Glomerular endothelial cell (primary cell): ENCODE measurements at places on chromosomes 13 and 19. TPM values are rescaled to one million over a fixed set of nuclear protein-coding genes. Genes with fewer than 3 reads are reported as not detected.
A peak's percentile ranks its signal among the peaks of the same experiment; 100 is the strongest.

The N4BP2L2 gene
- total RNA-seq = 32.4 and 66.3 TPM in 2 replicates

DNA sequence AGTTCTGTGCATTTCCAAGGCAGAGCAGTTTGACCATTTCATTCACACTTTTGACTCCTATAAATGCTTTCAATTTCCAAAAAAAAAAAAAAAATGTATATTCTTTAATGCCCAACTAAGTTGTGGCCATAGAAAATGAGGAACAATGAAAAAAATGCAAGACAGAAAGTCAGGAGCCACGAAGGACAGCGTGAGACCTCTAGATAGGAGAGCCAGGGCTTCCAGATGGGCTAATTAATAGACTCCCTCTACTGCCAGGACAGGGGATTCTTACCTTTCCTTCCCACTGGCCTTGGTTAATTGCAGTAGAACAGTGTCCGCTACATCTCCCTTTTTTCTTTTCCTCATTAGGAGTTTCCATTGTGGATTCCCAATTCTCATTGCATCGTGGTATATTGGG lies 8.6 kb downstream of the FPR3 start:
- DNase-seq = no peak

GRCh38 chr19:46018729-46019251 lies 4.1 kb downstream of the PGLYRP1 start:
- DNase-seq = no peak

The PRODH2 gene
- total RNA-seq = not detected in 2 replicates

The PRRG2 gene
- total RNA-seq = 1.6 and 12.2 TPM in 2 replicates

- peak; percentile 55 for DNase-seq
These were observed 485.3 kb downstream of the SLITRK6 start for GRCh38 chr13:85313761-85314503.

DNA sequence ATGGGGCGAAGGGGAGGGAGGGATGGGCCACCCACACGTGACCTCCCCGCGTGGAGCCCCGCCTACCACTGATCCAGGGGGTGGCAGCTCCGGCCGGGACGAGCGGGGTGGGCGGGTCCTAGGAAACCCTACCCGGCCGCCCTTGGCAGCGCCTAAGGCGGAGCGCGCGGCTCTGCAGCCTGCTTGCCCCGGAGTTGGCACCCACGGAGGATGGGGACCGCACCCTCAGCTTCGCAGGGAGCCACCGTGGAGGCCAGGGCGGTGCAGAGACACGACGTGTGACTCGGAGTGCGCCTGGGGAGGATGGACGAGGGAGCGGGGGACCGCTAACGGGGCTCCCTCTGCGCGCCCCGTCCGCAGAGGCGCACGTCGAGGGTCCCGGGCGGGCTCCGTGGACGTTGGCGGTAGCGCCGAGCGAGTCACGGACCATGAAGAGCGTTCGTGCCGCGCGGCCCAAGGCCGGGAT lies at the start of gene RGS9BP:
Gene RGS9BP, plus strand, starts transcription at position 129 of the 466 bp plus-strand sequence. CDS start 416 bp downstream, outside the sequence.
- no peak for DNase-seq

- no peak for DNase-seq
These were observed 159.1 kb downstream of the LIG4 start for GRCh38 chr13:108056278-108056677.

The NLRP13 gene
- total RNA-seq = not detected in 2 replicates

The IL4I1 gene
- total RNA-seq = 20.4 and 20.6 TPM in 2 replicates

The GPC6 gene
- total RNA-seq = 11.0 and 11.3 TPM in 2 replicates

The TMPRSS9 gene
- not detected in 2 replicates for total RNA-seq

- DNase-seq = no peak
These were observed 15.4 kb downstream of the RELB start for GRCh38 chr19:45016388-45017314.

The MIA gene
- not detected in 2 replicates for total RNA-seq

- DNase-seq = peak; percentile 95
These were observed at the start of gene NECTIN2 for GRCh38 chr19:44845612-44846454. Gene NECTIN2 (plus strand): TSS chr19:44846297. CDS start chr19:44846526, 229 bp downstream.

- DNase-seq = no peak
These were observed 25.4 kb downstream of the LYL1 start for GRCh38 chr19:13077240-13077639.

The FFAR1 gene
- not detected in 2 replicates for total RNA-seq

The NLRP11 gene
- not detected in 2 replicates for total RNA-seq

DNA sequence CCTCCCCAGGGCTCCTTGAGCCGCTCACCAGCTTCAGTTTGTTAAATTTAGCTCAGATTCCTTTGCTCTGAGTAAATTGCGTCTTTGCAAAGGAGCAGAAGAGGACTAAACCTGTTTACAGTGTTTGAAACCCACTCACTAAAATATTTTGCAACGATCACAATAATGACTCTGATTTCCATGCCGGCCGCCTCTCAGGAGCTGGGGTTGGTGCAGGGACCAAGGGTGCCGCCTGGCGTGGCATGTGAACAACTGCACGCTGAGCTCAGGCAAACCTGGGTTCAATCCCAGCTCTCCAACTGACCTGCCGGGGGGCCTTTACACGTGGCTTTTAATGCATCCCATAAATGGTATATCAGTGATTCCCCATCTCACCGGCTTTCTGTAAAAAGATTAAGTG lies 68.7 kb upstream of the CACNA1A start:
- DNase-seq = no peak

DNA sequence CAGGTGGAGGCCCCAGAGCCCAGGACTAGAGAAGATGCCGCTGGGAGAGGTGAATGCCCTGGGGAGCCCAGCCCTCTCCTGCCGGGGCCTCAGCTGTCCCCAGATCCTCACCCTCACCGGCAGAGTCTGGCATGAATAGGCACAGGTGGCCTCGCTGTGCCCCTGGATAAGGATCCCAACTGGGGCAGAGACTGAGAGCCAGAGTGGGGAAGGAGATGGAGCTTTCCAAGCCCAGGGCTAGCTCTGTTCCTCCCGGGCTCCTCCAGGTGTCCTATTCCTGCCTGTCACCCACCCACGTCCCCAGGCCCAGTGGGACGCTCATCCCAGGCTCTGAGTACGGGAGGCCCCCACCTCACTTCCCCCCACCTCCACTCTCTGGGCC lies 16.5 kb downstream of the PRR36 start:
- no peak for DNase-seq

DNA sequence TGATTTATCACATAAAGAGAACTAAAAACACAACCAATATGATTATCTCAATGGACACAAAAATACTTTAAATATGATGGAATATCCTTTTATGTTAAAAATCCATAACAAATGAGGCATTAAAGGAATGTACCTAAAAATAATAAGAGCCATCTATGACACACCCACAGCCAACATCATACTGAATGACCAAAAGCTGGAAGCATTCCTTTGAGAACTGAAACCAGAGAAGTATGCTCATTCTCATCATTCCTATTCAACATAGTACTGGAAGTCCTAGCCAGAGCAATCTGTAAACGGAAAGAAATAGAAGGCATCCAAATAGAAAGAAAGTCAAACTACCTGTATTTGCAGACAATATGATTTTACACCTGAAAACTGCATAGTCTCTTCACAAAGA lies 671.0 kb downstream of the SLITRK1 start:
- DNase-seq = no peak

- DNase-seq = no peak
These were observed 59.5 kb downstream of the MCF2L start for GRCh38 chr13:113028336-113029060.

The ZNF835 gene
- 0.18 and 0.34 TPM in 2 replicates for total RNA-seq

The KLF1 gene
- total RNA-seq = not detected in 2 replicates

- DNase-seq = no peak
These were observed 13.2 kb upstream of the LATS2 start for GRCh38 chr13:21074546-21074945.

The PSG6 gene
- not detected in 2 replicates for total RNA-seq

GRCh38 chr13:42125046-42125445 lies 76.6 kb downstream of the DGKH start:
- no peak for DNase-seq

DNA sequence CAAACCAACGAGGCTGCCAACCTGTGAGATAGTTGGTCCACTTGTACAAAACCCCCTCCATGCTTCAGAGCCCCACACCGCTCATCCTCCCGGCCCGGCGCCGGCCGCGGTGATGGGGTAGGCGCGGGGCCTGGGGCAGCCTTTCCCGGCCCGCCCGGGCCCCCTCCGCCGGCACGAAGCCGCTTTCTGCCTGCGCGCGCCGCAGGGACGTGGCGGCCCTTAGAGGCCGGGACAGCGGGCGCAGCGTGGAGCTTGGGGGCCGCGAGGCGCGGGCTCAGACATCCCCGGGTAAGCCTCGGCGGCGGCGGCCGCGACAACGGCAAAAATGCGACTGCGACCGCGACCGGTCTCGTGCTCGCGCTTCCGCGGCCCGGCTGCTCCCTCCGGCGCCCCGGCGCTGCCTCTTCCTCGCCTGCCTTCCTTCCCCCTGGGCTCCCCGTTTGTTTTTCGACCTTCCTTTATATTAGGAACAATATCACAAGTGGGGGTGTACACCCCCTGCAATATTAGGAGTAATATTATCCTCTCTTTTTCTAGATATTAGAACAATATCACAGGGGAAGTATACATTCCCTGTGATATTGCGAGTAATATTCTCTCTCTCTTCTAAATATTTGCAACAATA lies 53.9 kb upstream of the CEACAM21 start:
- no peak for DNase-seq

DNA sequence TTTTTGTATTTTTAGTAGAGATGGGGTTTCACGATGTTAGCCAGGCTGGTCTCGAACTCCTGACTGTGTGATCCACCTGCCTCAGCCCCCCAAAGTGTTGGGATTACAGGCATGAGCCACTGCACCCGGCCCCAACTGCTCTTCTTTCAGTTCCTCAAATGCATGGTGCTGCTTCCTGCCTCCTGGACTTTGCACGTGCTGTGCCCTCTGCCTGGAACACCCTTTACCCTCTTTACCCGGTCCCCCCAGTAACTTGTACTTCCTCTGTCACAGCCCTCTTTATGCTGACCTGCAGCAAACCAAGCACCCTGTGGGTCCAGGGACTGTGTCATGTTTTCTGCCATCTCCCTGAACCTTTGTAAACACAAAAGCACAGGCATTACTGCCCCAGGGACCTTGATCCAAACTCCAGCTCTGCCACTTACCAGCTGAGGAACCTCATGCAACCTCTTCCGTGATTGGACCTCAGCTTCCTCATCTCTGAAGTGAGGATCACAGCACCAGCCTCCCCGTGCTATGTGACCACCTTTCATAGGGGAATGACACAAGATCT lies 3.8 kb downstream of the BLVRB start:
- no peak for DNase-seq

DNA sequence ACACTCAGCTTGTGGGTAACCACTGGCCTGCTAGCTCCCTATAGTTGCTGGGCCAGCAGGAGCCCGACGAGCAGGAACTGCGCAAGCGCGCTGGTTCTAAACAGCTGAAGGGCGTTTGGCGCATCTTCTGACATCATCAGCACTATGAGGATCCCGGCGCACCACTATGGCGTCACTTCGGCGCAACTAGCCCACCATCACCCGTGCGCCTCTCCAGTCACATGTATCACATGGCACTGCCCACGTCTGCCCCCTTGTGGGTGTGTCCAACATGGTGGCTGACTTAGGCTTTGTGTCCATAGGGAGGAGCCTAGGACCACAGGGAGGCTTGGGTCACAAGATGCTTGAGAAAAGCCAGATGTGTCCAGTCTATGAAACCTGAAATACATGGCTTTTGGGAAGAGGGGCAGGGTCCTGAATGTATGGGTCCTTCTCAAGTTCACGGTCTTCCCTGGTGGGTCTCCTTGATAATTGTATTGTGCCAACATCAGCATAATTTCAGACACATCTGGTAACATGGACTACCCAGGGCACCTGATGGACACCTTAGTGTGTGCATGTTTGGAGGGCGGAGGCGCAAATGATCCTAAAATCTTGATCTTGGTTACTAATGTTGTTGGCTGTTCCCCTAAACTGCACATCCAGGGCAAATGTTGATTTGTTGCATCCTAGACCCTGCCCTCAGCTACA lies 18.0 kb downstream of the KLK4 start:
- no peak for DNase-seq

DNA sequence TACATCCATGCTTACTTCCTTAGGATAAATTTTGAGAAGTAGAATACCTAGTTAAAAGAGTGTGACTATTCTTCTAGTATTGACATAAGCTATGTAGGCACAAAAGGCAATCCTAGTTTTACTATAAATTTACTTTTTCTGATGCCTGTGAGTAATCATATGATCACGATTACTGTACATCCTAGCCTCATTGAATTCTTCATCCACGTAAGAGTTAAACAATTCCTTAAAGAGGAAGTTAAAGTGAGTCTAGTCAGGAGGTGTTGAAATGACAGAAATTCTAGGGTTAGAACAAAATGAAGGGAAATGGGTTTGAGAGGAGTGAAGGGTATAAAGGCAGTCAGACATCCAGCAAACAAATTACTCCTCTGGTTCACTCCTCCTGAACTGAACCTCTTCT lies at the start of gene ACOD1:
Gene ACOD1, plus strand, starts transcription at position 363 of the 400 bp plus-strand sequence. CDS start 48 bp downstream, outside the sequence.
- no peak for DNase-seq
